Neuronal stem cell (in vitro differentiated cells): ENCODE measurements at places on chromosomes 5 and 9.

DNA sequence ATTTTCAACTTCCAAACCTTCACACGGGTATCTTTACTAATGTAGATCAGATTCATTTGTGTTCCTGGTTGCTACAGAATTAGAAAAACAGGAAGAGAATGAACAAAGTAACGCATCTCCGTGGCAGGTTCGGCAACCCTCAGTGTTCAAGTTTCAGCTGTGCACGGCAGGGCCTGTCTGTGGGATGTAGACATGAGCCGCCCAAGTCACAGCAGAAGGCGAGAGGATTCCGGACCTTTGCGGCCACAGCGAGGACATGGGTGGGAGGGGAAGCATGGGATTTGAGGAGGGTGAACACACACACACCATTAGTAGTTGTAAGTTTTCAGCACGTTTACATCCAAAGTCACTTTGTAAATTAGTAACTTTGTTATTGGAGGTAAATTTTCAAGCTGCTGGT is 31.7 kb upstream of the CEP72 start:
- no peak for DNase-seq

DNA sequence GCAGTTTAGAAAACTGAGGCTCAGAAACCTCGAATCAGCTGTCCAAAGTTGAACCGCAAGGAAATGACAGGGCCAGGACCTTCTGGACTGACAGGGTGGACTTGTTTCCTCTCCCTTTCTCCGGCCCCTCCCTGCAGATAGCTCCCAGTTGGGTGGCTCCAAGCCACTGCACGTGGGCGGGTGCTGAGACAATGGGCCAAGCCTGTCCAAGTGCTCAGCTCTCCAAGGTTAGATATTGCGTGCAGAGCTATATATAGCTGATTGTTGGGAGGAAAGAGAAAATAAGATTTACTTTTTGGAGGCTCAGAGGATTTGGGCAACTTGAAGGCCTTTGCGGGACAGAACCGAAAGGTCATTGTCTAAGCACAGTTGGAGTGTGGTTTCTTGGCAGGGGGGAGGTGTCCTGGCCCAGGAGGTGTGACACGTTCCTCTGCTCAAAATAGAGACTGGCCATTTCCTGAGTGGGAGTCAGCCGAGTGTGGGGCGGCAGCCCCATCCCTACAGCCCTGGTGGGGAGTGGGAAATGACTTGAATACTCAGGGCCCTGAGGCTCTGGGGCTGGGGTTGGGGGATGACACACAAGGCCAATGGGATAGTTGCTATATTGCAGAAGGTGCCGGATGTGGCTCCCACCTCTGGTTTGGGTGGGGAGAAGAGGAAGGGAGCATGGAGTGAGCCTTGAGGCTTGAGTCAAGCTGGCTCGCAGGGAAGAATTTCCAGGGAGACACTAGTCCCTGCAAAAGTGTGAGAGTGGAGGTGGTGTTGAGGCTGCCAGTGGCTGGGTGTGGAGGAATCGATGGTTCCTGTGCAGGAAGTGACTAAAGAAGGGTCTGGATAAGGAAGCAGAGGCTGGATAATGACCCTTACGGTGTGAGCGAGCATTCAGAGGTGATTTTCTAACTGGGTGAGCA is 44.4 kb upstream of the SMAD5 start:
- DNase-seq, result no peak

DNA sequence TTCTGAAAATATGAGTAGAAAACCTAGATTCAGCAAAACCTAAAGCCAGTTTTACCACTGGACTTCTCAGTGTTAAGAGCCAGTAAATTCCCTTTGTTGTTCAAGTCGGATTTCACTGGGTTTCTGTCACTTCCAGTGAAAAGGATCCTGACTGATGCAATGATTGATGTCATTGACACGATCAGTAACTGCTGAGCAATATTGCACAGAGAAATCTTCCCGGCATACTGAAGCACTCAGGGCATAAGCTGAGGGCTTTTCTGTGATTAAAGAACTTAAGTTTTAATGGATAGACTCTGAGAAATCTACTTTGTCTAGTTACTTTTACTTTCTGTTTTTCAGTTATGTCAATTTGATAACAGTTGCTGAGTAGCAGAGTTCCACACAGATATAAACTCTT is 61.9 kb downstream of the DENND1A start:
- DNase-seq, result no peak

DNA sequence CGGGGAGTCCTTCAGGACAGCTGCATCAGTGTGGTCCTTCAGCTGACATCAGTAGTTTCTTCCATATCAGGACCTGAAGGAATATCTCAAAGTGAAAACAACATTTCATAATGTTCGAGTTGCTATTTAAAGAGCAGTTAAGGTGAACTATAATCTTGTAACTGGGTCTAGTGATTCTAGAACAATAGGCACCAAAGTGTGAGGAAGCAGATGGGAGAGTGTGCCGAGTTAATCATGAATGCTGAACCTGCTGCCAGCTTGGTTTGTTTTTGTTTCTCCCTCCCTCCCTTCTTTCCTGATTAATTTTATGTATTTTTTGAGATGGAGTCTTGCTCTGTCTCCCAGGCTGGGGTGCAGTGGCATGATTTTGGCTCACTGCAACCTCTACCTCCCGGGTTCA is 3.6 kb upstream of the PTGR1 start:
- DNase-seq, result no peak

DNA sequence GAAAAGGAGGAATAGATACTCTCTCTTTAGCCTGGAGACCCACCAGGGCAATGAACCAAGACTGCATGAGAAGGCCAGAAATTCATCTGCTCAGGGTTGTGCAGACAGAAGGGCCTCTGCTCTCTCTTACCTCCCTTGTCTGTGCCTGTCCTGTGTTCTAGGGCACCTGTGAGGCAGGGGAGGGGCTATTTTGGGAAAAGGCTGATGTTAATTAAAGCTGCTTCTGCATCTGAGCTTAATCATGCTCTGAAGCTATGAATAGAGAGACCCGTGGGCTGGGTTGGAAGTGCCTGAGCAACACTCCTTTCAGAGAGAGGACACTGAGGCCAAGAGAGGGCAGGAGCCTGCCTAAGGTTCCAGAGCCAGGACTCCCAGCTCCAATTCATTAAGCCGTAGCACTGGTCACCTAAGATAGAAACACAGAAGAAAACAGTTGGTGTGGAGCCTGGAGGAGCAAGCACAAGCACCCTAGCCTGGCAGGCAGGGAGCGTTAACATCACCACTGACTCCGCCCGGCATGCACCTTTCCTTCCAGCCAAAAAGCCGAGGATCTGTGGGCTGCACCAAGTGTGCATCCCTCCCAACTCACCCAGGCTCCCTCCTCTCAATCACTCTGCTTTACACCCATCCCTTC is 31.4 kb upstream of the STING1 start:
- no peak for DNase-seq

- peak; percentile 68 for DNase-seq
These were observed 2.1 kb downstream of the MXD3 start for GRCh38 chr5:177309351-177310191.

DNA sequence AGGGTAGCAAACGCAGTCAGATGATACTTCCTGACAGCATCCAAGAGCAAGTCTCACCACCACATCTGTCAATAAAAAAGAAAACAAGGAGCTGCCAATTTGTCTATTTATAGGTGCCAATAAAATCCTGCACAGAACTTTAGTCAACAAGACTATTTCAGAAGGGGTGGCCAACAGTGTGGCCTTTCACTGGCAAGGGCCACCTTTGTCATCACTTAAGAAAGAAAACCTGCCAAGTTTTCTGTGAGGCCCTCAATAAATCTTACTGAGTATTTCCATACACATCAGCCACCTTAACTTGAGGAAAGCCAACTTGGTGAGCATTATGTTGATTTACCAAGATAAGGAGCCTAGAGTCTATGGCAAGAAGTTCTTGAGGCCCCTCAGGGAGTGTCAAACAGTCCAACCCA is 312.3 kb downstream of the ENC1 start:
- DNase-seq, result no peak

- no peak for DNase-seq
These were observed 16.9 kb downstream of the UBTD2 start for GRCh38 chr5:172266676-172267092.

GRCh38 chr9:86718388-86719049 is 228.8 kb downstream of the GAS1 start:
- no peak for DNase-seq

DNA sequence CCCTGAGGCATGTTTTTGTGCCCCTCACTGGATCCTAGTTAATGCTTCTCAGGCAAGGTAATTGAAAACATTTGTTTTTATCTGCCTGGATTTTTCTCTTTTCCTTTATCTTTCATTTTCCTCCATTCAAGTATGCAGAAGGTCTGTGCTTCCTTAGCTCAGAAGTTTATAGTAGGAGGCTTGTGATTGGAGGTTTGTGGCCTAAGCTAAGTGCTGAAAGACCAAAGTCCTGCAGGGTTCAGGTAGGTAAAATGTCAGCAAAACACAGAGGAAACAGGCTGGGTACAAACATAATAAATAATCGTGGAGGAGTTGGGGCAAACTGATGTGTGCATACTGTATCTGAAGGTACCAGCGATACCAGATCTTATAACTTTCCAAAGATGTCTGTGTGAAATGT is 230.9 kb upstream of the KLF4 start:
- no peak for DNase-seq

DNA sequence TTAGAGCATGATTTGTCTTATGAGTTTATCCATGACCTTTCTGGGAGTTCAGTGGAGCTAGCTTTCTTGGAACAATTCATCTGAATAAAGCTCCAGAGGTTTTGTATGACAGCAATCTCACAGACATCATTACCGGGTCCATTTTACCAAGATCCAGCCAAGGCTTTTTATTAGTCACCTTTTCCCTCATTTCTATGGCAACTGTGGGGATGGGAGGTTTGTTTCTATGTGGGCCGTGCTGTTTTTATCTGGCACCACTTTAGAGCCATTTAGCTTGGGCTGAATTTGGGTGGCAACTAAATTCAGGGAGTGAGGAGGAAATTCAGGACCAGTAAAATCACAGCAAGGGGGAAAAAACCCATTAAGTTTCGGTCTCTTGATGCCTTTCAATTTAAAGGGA is 245.7 kb downstream of the NSG2 start:
- no peak for DNase-seq

GRCh38 chr5:100827481-100827889 is 75.6 kb downstream of the ST8SIA4 start:
- no peak for DNase-seq

DNA sequence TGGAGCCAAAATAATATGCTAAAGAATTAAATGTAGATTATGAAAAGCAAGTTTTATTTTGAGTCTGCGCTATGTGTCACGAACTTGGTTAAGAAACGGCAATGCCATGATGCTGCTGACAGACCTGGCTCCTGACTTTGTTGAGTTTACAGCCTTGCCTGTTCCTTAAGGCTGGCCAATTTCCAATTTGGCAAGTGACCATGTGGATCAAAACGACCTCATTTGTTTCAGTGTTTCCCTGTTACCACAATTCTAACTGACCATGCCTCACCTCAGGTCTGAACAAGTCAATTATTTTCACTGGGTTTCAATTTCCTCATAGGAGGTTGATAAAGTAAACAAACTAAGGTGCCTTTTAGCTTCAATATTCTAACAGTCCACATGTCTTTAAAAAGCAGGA is 461.4 kb downstream of the ZNF608 start:
- no peak for DNase-seq

- DNase-seq, result no peak
These were observed 12.8 kb downstream of the UGCG start for GRCh38 chr9:111909444-111909843.

GRCh38 chr9:98018347-98018746 is 35.2 kb downstream of the ANP32B start:
- no peak for DNase-seq

DNA sequence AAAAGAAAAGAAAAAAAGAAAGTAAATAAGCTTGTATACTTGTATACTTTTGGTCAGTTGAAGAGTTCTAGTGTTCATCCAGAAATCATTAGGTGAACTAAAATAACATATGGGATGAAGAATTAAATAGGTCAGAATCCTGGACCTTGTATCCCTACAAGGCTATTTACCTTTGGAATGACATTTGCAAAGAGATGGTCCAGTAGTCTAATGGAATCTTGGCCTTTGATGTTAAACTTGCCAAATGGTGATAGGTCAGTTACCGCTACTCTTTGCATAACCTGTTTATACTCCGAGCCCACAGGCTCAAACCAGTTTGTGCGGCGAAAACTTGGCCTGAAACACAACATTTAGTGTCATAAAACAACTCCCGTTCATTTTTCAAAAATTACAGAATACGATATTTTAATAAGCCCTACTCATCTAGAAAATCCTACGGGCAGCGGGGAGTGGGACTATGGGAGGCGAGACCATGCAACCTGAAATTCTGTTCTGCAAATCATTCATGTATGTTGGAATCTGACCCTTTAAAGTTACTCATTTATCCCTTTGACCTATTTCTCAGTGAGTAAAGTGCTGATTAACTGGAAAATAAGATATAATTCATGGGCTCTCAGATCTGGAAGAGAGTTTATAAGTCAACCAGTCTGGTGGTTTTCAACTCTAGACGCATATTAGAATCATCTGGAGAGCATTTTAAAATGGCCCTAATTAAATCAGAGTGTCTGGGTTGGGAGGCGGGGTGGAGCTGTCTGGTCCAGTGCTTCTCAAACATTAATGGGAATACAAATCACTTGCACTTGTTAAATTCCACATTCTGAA is 38.6 kb downstream of the DMGDH start:
- no peak for DNase-seq

DNA sequence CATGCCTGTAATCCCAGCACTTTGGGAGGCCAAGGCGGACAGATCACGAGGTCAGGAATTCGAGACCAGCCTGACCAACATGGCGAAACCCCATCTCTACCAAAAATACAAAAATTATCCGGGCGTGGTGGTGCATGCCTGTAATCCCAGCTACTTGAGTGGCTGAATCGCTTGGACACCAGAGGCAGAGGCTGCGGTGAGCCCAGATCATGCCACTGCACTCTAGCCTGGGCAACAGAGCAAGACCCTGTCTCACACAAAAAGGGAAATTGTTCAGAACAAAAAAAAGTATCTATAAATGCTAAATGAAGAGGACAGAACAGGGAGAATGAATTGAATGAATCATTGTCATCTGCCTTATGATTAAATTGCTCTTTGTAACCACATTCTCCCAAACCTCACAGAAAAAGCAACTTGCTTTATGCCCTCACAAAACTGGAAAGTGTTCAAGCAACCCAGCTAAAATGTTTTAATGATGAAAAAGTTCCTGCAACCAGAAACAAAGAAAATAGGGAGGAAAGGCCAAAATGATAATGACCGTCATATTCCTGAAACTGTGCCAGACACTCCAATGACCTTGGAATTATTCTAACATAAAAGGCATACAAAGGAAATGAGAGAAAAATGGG is 83.7 kb downstream of the SERINC5 start:
- DNase-seq, result no peak

GRCh38 chr9:79489261-79490000 is 82.3 kb upstream of the TLE4 start:
- DNase-seq, result no peak

DNA sequence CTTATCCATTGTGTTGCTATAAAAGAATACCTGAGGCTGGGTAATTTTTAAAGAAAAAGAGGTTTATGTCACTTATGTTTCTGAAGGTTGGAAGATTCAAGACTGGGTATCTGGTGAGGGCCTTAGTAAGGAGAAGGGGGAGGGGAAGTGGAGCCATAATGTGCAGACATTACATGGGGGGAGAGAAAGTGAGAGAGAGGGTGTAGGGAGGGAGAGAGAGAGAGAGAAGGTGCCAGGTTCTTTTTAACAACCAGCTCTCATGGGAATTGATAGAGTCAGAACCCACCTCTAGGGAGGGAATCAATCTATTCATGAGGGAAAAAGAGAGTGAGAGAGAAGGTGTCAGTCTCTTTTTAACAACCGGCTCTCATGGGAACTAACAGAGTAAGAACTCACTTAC is 29.5 kb downstream of the SPEF2 start:
- DNase-seq, result no peak

GRCh38 chr5:126471875-126472537 is 48.8 kb downstream of the GRAMD2B start:
- DNase-seq, result no peak
